Effector CD8-positive, alpha-beta T cell (primary cell): ENCODE measurements at places on chromosomes 6 and 20.

- DNase-seq, result no peak
These were observed 6.8 kb downstream of the PCSK2 start for GRCh38 chr20:17233626-17234025.

DNA sequence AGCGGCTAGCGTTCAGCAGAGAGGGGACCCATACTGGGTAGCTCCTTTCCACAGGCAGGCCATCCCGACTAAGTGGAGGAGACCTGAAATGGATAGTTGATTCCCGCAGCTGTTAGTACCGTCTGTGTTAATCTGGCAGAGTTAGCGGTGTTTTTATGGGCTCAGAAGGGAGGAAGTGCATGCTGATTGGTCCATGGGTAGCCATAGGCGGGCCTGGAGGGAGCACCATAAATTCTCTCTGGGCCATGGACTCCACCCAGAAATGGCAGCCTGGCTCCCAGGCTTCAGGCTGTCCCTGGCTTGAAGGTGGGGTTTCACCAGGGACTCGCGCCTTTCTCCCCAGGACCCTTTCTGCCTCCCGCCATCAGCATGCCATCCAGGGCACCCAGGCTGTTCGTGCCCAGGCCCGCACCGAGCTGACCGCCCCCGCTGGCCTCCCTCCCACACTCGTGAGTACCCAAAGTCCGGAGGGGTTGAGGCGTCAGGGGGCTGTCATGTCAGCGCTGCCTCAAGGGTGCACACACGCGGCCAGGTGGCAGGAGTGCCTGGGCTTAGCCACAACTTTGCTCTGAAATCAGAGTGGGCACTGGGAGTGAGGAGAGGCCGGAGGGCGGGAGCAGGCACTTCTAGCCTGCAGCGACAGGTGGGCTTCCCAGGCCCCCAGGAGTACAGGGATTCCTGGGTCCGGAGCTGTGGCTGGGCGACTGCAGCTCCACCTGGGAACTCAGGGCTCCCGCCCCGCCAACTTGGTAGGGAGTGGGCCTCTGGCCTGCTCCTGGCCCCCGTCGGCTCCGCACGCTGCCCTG lies 694.3 kb upstream of the FLRT3 start:
- no peak for DNase-seq

DNA sequence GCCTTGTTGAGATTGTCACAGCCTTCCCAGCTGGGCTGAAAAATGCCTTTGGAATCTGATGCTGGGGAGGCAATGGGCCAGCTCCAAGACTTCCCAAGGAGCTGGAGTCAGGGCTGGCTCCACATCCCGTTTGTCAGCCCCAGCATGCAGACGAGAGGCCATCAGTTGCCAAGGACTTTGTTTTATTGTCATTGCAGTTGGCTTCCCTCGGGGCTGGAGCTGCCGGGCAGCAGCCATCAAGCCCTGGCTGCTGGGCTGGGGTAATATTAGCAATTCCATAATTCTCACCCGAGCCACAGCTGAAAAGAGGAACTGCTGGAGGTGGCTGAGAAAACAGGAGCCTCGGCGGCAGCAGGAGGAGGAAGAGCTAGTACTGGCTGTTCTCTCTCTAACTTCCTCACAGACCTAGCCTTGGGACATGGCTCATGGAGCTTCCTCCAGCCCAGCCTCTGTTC lies 182.5 kb downstream of the CDC5L start:
- no peak for DNase-seq

DNA sequence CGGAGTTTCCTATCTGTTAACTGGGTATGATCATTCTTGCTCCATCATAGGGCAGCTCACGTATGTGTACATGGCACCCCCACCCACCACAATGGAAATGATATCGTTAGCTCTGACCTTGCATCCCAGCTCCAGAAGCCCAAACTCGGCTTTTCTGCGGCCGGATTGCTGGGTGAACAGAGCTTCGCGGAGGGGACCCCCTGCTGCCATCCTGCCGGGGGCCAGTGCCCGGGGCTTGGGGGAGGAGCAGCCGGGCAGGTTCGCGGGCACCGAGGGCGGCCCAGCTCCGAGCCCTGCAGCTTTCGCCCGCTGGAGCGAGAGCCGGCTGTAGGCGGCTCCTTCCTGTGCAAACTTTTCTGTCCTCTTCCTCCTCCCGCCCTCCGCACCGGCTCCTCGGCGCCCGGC lies 24.9 kb upstream of the FUCA2 start:
- DNase-seq, result no peak

DNA sequence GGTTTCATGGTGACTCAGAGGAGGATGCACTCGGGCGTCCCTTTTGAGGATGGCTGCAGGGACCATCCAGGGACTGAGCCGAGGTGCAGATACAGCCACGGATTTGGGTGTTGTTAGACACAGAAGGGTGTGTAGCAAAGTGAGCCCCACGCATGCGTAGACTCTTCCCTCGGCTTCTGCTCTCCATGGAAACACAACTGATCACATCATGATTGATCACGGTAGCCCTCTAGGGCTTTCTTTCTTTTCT lies 606 bp upstream of the ULBP1 start:
- no peak for DNase-seq

DNA sequence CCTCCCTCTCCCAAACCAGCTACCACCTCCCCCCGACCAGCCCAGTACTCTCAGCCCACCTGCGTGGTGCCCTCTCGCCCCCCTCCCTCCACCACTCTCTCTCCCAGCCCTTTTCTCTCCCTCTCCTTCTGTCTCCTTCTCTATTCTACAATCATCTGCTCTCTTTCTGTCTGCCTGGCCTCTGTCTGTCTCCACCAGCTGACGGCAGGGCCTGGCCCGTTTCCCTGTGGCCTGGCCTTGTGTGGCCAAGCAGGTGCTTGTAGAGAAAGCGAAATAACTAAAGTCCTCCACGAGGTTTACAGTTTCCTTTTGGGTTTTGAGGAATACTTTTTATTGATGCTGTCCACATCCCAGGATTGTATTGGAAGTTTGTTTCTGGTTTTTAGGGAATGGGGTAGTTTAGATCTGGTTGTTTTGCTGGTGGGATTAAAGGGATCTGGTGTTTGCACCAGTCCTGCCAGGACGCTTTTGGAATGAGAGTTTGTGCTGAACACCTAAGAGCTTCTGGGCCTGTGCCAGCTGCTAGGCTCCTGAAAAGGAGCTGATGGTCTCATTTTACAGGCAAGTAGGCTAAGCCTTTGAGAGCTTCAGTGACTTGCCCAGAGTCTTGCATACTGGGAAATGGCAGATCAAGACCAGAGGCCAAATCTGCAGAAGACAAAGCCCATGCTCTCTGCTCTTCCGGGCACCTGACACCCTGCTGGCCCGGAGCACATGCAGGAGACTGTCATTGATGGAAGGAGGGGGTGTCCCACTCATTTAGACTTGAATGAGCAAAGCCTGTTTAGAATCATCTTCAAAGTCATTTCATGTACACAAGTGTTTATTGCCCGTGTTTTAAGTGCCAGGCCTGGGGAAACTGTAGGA lies 161.7 kb downstream of the SYCP2 start:
- no peak for DNase-seq

- no peak for DNase-seq
These were observed 90.2 kb upstream of the RIPOR2 start for GRCh38 chr6:25025919-25026301.

DNA sequence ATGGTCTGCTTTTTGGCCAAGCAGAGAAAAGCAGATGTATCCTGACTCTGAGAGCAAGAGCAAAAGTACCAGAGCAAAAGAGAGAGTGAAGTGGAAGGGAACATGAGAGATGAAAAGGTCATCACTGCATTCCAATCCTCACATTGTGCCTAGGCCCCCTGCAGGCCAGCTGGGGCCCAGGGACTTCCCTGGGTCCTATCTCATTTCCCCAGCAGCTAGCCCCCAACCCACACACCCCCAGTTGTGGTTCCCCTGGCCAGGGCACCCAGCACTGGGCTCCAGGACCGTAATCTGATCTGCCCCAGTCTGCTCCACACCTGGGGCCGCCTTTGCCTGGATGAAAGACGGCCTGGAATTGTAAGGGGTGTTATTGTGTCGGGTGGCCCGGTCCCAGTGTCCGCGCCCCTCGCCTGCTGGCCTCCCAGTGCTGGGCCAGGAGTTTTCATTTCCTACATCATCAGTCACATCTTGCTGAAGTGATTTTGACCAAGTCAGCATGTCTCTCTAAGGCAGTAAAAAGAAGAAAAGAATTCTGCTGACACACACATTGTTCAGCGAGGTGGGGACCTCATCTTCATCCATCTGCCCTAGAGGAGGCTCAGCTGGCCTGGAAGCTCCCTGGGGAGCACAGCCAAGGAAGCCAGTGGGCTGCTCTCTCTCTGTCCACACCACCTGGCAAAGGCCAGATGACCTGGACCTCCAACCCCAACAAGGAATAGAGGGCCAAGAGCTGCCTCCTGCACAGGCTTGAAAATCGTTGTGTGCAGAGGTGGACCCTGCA lies 4.0 kb upstream of the BMP7 start:
- no peak for DNase-seq

- DNase-seq, result no peak
These were observed 3.0 kb downstream of the IL22RA2 start for GRCh38 chr6:137170266-137171052.

DNA sequence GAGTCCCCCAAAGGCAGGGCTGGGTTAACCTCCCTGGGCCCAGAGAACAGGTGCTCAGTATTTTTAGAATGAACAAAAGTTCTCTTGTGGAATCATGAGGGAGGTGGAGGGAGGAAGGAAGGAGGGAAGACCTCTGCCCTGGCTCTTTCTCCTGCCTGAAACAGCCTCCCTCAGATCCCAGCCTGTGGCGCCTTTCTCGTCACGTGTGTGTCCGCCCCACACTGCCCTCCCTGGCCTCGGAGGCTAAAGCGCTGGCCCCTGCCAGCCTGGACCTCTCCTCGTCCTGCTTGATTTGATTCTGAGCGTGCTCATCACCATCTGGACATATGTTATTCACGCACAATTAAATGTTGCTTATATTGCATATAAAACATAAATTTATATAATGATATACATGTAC lies 40.9 kb downstream of the PHACTR3 start:
- no peak for DNase-seq

GRCh38 chr6:46925563-46926253 lies 4.0 kb upstream of the ADGRF5 start:
- no peak for DNase-seq

DNA sequence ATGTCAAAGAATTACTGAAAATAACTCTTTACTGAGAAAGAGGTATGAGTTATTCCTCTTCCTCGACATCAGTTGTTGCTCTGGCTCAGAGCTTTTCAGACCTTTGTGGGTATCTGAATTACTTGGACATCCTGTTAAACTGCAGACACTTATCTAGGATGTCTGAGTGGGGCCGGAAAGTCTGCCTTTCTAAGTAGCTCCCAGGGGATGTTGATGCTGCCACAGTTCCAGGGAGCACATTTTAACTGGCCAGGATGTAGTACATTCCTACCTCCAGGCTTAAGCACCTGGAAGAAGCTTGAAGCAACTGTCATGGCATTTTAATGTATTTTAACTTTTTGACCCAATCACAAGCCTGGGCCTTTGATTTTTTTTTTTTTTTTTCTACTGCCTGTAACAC lies 265.8 kb upstream of the PLCB4 start:
- DNase-seq, result no peak

- DNase-seq, result no peak
These were observed 83.9 kb downstream of the SESN1 start for GRCh38 chr6:109010705-109011102.

GRCh38 chr6:132865829-132866228 lies 51.5 kb downstream of the RPS12 start:
- DNase-seq, result no peak

GRCh38 chr6:125795301-125795700 lies 4.5 kb downstream of the NCOA7 start:
- no peak for DNase-seq

GRCh38 chr6:82963191-82963925 lies 102.3 kb downstream of the UBE3D start:
- DNase-seq, result no peak

- DNase-seq, result no peak
These were observed 23.9 kb downstream of the FLRT3 start for GRCh38 chr20:14313341-14314020.

- no peak for DNase-seq
These were observed 81.3 kb downstream of the RPP40 start for GRCh38 chr6:4922488-4923037.

- no peak for DNase-seq
These were observed 14.5 kb downstream of the FERMT1 start for GRCh38 chr20:6108330-6108729.
